ENCODE measurements at places on chromosomes 13 and 19.

GRCh38 chr13:114108141-114108761 is 24.2 kb downstream of the RASA3 start:
- DNase-seq: no peak

- DNase-seq: no peak
Observed at GRCh38 chr13:30607908-30608307, 9.8 kb upstream of the USPL1 start.

- no peak for DNase-seq
Observed at GRCh38 chr19:46141421-46141820, 6.6 kb upstream of the IGFL2 start.

DNA sequence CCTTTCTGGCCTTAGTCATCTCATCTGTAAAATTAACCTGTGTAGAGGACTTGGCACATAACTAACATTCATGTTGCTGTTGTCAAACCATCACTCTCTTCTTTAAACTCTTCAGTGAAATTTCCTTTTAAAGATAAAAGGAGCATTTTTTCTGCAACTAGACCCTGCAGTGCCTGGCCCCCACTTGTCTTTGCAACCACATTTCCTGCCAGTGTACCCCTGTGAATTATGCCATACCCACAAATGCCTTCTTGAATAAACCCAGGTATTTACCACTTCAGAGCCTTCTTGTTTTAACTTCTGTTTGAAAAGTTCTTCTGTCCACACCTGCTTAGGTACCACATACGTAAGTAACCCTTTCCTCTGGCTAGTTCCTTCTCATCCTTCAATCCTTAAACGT is 118.8 kb downstream of the CDK8 start:
- DNase-seq: no peak

GRCh38 chr13:28485996-28486543 is 8.9 kb downstream of the FLT1 start:
- no peak for DNase-seq

DNA sequence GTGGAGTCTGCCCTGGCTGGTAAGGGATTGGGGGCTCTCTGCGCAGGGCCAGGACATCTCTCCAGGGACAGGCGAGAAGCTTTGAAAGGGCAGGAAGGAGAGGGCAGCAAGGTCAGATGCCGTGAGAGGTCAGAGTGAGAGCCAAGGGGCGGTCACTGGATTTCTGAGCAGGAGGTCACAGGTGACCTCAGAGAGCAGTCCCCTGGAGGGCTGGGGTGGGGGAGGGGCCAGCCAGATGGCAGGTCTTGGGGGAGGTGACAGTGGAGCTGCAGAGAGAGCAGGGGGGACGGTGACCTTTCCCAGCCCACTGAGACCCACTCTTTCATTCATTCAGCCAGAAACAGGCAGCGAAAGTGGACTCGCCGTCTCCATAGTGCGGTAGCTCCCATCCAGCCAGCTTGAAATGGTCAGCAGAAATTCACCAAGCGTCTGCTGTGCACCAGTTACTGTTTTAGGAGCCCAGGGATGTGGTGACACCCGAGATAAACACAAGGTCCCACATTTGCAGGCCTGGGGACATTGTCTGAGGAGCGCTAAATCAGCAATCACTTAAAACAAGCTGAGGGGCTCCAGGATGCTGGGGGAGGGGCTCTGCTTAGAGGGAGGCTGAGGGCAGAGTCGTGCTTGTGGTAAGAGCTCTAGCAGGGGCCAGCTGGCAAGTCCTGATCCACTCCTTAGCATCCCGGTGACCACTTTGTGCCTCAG is 10.2 kb downstream of the CARM1 start:
- no peak for DNase-seq

DNA sequence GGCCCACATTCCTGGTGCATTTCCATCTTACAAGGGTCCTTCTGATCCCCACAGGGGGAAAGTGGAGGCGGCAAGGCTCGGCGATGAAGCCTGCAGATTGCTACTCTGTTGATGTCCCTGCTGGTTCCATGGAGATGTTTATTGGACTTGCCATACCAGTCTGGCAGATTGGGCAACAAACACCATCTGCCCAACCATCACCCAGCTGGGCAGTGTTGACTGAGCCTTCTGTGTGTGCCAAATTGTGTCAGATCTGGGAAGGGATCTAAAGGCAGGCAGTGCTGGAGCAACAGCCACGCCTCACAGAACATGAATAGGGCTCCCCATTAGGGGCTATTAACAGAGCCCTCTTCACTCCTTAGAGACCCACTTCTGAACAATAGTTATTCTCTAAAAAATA is 35.0 kb downstream of the FLT1 start:
- no peak for DNase-seq

- DNase-seq: no peak
Observed at GRCh38 chr13:102018716-102019115, 383.1 kb downstream of the FGF14 start.

DNA sequence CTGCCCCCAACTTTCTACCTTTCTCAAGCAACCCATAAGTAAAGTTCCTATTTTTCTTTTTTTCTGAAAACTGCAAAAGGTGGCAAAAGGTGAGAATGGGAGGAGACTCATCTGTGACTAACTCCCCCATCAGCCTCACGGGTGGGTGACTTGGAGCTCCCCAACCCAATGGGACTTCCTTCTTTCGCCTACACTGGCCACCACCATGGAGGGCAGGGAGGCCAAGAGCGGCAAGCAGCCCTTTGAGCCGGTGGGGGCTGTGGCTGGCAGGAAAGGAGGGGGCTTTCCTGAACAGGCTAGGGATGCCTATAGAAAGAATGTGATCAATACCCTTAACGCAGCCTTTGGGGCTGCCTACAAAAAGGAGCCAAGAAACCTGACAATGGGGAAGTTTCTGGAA is 16.5 kb downstream of the IRS2 start:
- no peak for DNase-seq

DNA sequence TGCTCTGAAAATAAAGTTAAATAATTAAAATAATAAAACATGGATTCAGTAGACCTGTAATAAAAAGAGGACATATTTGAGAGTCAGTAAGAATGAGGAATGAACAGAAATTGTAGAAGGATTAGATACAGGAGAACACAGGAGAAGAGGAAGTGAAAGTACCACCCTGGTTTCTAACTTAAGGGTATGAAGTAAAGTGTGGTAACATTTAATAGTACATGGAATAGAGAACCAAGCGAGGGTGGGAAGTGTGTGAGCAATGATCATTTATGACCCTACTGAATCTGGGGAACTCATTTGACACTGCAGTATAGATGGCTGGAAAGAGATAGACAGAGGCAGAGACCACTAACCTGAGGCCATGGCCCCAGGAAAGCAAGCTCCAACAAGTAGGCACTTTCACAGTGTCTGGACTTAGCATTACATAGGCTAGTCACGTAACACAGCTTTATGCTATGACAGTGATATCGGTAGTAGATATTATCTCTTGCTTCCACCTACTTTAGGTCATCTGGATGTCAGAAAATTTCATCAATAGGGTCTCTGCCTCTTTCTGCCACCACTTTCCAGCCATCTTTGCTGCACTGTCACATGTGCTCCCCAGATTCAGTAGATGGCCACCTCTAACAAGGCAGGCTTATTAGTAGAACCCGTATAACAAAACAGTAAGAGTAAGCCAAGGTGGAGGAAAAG is 633.9 kb upstream of the MIR17HG start:
- no peak for DNase-seq

- no peak for DNase-seq
Observed at GRCh38 chr19:18742838-18743783, 48.0 kb downstream of the COMP start.

DNA sequence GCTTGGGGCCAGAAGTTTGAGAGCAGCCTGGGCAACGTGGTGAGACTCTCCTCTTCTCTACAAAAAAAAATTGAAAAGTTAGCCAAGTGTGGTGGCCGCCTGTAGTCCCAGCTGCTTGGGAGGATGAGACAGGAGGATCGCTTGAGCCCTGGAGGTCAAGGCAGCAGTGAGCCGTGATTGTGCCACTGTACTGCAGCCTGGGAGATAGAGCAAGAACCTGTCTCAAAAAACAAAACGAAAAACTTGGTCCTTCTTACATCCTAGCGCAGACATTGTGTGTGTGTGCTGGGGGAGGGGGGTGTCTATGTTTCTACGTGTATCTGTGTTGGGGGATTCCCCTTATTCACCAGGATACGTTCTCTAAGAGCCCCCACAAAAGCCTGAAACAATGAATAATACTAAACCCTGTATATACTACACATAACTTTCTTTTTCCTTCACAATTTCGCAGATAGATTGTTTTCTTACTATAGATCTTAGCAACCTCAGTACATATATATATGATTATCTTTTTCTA is 7.9 kb downstream of the AXL start:
- DNase-seq: no peak

DNA sequence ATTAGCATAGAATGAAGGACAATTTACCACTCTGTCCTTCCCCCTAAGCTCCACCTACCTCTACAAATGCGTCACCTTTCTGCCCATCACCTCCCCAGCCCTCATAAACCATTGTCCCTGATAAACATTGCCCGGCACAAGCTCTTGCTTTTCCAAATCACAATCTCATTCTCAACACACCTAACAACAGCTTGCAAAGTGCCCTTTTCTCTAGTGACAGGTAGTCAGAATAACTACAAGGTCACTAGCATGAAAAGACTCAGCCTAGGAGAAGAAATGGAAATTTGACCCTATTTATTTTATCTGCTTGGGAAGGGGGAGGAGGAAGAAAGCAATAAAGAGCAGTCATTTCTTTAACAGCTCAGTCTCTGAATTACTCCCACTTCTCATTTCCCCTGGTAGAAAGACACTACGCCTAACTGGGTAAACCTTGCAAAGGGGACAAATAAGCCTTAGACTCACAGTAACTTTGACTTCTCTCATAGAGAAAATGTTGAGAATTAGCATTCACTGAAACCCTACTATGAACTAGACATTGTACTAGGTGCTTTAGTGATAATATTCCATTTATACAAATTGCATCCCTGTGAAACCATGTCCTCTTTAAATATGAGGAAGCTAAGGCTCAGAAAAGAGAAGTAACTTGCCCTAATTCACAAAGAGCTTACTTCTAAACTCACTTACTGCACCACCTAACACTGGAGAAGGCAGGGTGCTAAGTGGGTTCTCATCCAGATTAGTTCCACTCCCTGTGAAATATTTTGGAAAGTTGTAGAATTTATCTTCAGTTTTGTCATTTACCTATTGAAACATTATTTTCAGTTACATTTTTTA is 116.2 kb upstream of the FNDC3A start:
- no peak for DNase-seq

DNA sequence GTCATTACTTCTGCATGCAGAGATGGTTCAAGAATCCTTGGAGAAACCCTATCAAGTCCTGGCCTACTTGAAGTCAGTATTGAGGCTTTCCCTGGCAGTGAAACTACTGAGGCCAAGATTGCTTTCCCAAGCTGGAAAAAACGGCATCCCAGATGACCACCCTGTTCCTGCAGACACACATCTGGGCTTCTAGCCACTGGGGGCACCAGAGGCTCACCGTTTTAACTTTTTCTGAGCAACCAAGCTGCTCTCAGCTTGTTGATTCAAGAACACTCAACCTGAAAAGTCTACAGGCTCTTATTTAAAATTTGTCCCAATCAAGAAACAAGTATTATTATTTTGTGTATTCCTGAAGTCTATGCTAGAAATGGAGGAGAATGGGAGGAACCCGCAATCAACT is 66.6 kb downstream of the SPRYD7 start:
- DNase-seq: no peak

GRCh38 chr13:37914781-37915391 is 45.3 kb upstream of the TRPC4 start:
- DNase-seq: no peak

GRCh38 chr19:40705362-40705651 is 11.4 kb downstream of the COQ8B start:
- DNase-seq: no peak

GRCh38 chr19:16095071-16095571 is 16.6 kb upstream of the RAB8A start:
- no peak for DNase-seq

- DNase-seq: no peak
Observed at GRCh38 chr13:32092496-32092895, 60.9 kb downstream of the FRY start.

GRCh38 chr13:30615481-30615865 is 2.2 kb upstream of the USPL1 start:
- no peak for DNase-seq

GRCh38 chr19:5302396-5302795 is 38.2 kb downstream of the PTPRS start:
- no peak for DNase-seq

GRCh38 chr19:1168572-1169410 is 5.3 kb downstream of the SBNO2 start:
- no peak for DNase-seq

GRCh38 chr19:23779645-23780044 is 21.0 kb upstream of the ZNF681 start:
- DNase-seq: no peak

DNA sequence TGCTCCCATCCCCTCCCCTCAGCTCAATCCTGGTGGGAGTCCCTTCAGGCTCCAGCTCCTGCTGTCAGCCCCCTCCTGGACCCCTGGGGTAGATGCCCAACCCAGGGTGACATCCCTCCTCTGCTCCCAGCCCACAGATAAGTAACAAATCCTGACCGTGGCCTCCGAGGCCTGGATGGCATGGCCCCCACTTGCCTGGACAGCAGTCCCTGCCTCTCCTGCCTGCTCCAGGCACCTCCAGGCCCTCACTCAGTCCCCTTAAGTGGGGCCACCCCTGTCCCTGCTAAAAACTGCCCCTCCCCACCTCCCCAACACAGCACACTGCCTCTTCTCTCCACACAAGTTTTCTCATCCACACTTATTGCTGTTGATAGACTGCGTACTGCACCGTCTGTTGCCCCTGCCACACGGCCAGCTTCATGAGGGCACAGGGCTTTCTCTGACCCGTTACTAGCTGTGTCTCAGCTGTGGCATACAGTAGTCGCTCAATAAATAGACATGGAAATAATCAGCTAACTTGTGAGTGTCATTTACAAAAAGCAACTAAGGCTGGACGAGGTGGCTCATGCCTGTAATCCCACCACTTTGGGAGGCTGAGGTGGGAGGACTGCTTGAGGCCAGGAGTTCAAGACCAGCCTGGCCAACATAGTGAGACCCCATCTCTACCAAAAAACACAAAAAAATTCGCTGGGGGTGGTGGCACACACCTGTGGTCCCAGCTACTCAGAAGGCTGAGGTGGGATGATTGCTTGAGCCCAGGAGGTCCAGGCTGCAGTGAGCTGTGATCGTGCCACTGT is 5.8 kb downstream of the CERS1 start:
- no peak for DNase-seq

DNA sequence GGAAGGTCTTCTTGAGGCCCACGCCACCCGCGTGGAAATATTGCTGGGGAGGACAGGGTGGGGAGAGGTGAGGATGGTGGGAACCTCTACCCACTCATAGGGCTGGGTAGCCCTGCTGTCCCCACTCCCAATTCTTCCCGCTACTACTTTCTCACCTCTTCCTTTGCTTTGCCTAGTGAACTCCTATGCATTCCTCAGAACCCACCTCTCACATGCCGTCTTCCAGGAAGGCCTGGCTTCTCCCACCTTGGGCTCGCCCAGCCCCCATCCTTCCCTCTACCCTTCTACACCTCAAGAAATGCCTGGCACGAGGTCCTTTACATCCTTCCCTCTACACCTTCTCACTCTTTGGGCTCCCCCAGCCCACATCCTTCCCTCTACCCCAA is 62.4 kb downstream of the COLGALT1 start:
- no peak for DNase-seq
